ENCODE measurements at places on chromosomes 1 and 21. TPM values are rescaled to one million over a fixed set of nuclear protein-coding genes. Genes with fewer than 3 reads are reported as not detected.

Gene KCNJ9
- not detected for total RNA-seq

Gene LIN28A
- total RNA-seq = not detected

Gene PIGP
- 4.9 TPM for total RNA-seq

Gene NBPF20
- total RNA-seq = 2.9 TPM

Gene DDX59
- total RNA-seq = 19.1 TPM

Gene ELF3
- total RNA-seq = under 0.01 TPM

Gene PDE9A
- total RNA-seq = 2.1 TPM

Gene FAM110D
- 5.5 TPM for total RNA-seq

Gene OR2T2
- total RNA-seq = not detected

Gene RNF186
- not detected for total RNA-seq

Gene HDGF
- total RNA-seq = 86.1 TPM

Gene FYB2
- total RNA-seq = not detected

Gene PKP1
- 0.11 TPM for total RNA-seq

Gene AMY1C
- not detected for total RNA-seq

Gene RSPH1
- not detected for total RNA-seq

Gene APP
- total RNA-seq = 1,110 TPM

Gene TMPRSS3
- not detected for total RNA-seq

Gene OR2L3
- not detected for total RNA-seq

Gene MOB3C
- total RNA-seq = 11.8 TPM

Gene PSRC1
- 1.0 TPM for total RNA-seq

Gene PCBP3
- total RNA-seq = 0.54 TPM

All from dermis lymphatic vessel endothelial cell (primary cell).